Spleen (tissue), 13 donors: ENCODE measurements at places on chromosomes 11 and 22. TPM values are rescaled to one million over a fixed set of nuclear protein-coding genes. Genes with fewer than 3 reads are reported as not detected.
A peak's percentile ranks its signal among the peaks of the same experiment; 100 is the strongest.

- no peak overlapping the region for H3K4me3 ChIP-seq
- DNase-seq, result peak; percentile 46
- no peaks in the 10 kb centered on the region for H3K27me3 ChIP-seq
Measured at GRCh38 chr22:27654546-27655445, 146.8 kb downstream of the MN1 start.

DNA sequence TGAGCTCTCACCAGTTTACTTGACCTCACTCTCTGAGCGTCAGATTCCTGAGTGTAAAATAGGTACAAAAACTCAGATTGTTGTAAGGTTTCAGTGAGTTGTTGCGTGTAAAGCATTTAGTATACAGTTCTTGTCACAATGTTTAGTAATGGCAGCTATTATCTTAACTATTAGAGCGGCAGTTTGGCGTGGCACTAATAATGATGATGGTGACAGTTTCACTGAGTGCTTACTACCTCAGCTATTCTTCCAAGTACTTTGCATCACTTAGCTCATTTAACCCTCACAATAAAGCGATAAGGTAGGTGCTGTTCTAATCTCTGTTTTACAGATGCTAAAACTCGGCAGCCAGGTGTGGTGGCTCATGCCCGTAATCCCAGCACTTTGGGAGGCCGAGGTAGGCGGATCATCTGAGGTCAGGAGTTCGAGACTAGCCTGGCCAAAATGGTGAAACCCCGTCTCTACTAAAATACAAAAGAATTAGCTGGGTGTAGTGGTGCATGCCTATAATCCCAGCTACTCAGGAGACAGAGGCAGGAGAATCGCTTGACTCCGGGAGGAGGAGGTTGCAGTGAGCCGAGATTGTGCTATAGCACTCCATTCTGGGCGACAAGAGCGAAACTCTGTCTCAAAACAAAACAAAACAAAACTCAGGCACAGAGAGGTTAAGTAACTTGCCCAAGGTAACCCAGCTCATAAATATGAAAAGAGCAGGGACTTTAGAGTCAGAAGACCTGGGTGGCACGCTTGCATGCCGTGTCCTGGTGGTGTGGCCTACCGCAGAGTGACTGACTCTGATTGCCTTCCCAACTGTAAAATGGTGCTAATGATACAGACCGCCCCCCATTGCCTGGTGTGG, 76.2 kb downstream of the PTPRJ start:
- no peak for DNase-seq
- peaks cover 58% of the 10 kb centered on the region for H3K4me1 ChIP-seq
- H3K27ac ChIP-seq, result peak overlapping the region; percentile 82
- H3K4me3 ChIP-seq, result no peak overlapping the region
- no peaks in the 10 kb centered on the region for H3K36me3 ChIP-seq

DNA sequence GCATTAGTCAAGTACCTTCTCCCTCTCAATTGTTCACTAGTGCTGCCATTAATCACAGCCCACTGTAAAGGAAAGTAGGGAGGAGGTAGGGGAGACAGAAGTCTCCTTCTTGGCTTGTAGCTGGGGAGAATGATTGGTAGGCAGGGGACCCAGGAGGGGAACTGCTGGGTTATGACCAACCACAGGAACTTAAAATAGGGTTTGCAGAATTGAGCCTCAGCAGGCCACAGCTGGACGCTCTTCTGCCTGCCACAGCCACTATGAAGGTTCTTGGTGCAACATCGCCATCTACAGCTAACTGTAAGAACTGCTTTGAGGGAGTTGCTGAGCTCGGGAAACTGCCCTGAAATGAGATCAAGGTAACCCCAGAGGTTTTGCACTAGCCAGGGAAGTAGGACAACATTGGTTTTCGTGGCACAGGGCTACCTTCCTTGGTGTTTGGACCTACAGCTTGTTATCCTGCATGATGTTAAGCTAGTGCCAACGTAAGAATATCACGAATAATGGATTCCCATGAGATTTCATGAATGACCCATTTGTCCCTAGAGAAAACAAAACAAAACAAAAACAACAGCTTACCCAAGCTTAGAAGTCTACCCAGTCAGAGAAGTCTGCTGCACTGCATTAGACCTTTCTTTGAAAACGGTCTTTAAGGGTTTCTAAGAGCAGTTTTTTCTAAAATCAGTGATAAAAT, 787.1 kb upstream of the API5 start:
- H3K4me3 ChIP-seq, result no peak overlapping the region
- H3K4me1 ChIP-seq, result no peaks in the 10 kb centered on the region
- H3K36me3 ChIP-seq, result no peaks in the 10 kb centered on the region
- H3K27ac ChIP-seq, result no peak overlapping the region

DNA sequence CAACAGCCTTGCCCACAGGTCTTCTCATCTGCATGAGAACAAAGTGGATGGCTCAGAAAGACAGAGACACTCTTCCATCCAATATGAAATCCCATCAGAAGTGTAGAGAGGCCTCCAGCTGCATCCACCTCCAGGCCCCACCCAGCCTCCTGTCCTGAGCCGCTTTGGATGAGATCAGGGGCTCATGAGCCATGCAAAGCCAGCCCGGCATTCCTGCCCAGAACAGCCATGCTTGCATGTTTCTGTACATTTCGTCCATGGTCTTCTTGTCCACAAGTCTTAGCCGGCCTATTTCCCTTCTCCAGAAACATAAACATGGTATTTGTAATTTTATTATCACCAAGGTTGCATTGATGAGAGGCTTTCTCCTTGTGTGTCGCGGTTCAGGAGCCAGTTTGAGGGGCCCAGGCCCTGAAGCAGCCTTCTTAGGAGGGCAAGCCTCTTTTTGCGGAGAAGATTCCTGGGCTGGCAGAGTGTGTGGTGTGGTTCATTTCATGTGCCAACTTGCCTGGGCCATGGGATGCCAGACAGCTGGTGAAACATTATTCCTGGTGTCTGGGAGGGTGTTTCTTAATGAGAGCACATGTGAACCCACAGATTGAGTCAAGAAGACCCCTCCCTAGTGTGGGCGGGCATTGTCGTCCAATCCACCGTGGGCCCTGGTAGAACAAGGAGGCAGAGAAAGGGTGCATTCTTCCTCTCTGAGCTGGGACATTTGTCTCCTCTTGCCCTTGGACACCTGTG, 928.9 kb downstream of the TBC1D22A start:
- no peak overlapping the region for H3K27ac ChIP-seq
- no peak overlapping the region for H3K4me3 ChIP-seq
- DNase-seq, result no peak
- H3K36me3 ChIP-seq, result no peaks in the 10 kb centered on the region
- no peaks in the 10 kb centered on the region for H3K4me1 ChIP-seq

DNA sequence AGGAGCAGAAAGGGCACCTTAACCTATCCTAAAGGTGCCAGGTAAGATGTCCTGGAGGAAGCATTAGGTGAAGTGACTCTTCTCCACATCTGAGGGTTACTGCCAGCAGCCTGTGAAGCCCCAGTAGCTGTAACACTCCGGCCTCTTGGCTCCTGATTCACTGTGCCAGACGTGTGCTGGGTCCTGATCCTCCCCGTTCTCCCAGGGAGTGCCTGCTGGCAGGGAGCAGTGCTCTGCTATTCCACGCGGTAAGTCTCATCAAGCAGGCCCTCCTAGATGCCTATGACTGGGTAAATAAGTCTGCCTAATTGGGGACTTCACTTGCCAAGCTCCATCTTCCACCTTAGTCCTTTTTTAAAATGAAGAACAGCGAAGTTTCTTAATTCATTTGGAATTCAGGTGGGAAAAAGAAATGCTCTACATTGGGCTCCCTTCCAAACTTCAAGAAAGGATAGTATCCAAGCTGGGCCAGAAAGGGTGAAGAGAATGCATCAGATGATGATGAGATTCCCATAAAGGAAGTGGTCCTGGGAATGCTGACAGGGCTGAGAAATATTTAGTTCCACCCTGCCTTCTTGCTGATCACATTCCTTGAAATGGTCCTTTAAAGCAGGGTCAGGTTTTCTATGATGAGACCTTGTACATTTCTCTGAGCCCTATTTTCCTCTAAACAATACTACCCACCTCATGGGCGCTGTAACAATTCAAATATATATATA, 188.0 kb downstream of the MAML2 start:
- no peaks in the 10 kb centered on the region for H3K27me3 ChIP-seq
- H3K4me1 ChIP-seq, result peaks cover 27% of the 10 kb centered on the region
- H3K4me3 ChIP-seq, result no peak overlapping the region
- H3K36me3 ChIP-seq, result no peaks in the 10 kb centered on the region

Gene IL18
- 47.8 TPM for polyA plus RNA-seq

Gene C11orf87
- polyA plus RNA-seq, result not detected

DNA sequence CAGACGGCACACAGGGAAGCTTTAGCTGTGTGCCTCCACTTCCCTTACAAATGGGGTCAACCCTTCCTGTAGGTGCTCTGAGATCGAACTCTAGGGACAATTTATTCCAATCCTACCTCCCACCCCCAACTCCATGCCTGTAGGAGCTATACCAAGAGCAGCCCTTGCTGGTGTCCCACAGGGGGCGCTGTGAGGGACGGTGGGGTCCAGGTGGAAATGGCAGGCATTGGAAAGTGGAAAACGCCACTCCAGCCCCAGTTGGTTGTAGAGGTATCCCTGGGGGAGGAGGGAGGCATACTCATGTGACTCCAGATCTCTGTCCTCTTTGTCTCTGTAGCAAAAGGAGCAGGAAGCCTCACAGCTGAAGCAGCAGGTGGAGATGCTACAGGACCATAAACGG, 161.3 kb downstream of the MYO18B start:
- no peak overlapping the region for H3K4me3 ChIP-seq
- no peaks in the 10 kb centered on the region for H3K36me3 ChIP-seq
- no peak for DNase-seq
- H3K27me3 ChIP-seq, result peaks cover 10% of the 10 kb centered on the region

Gene SAAL1
- 17.5 TPM for polyA plus RNA-seq

Gene OR8I2
- polyA plus RNA-seq, result not detected

Gene SF1
- polyA plus RNA-seq, result 121 TPM

Gene MMP8
- polyA plus RNA-seq, result 10.2 TPM

Gene EIF3F
- polyA plus RNA-seq, result 343 TPM

- DNase-seq, result no peak
- H3K4me3 ChIP-seq, result no peak overlapping the region
- H3K4me1 ChIP-seq, result no peaks in the 10 kb centered on the region
- H3K36me3 ChIP-seq, result peaks cover 95% of the 10 kb centered on the region
- H3K27ac ChIP-seq, result no peak overlapping the region
Measured at GRCh38 chr11:74822170-74822569, 73.5 kb downstream of the RNF169 start.

GRCh38 chr11:38315151-38315550, 1717.1 kb upstream of the RAG2 start:
- H3K27ac ChIP-seq, result no peak overlapping the region
- DNase-seq, result no peak
- H3K27me3 ChIP-seq, result no peaks in the 10 kb centered on the region
- H3K36me3 ChIP-seq, result no peaks in the 10 kb centered on the region

Gene OR4X2
- polyA plus RNA-seq, result not detected

GRCh38 chr22:26265281-26265680, 96.0 kb downstream of the SEZ6L start:
- H3K4me3 ChIP-seq, result no peak overlapping the region
- no peaks in the 10 kb centered on the region for H3K4me1 ChIP-seq
- no peaks in the 10 kb centered on the region for H3K27me3 ChIP-seq
- no peak for DNase-seq

- H3K27me3 ChIP-seq, result no peaks in the 10 kb centered on the region
- H3K36me3 ChIP-seq, result peaks cover 87% of the 10 kb centered on the region
- no peak for DNase-seq
- H3K4me3 ChIP-seq, result no peak overlapping the region
- H3K27ac ChIP-seq, result no peak overlapping the region
Measured at GRCh38 chr11:119179983-119180382, 5.3 kb upstream of the NHERF4 start.

Gene CLCF1
- polyA plus RNA-seq, result 6.0 TPM

GRCh38 chr11:8222820-8223512, 40.7 kb downstream of the LMO1 start:
- DNase-seq, result peak; percentile 59
- H3K27me3 ChIP-seq, result no peaks in the 10 kb centered on the region
- no peaks in the 10 kb centered on the region for H3K36me3 ChIP-seq
- peaks cover 7% of the 10 kb centered on the region for H3K4me1 ChIP-seq
- no peak overlapping the region for H3K27ac ChIP-seq

- peak overlapping the region; percentile 97 for H3K27ac ChIP-seq
- peaks cover 42% of the 10 kb centered on the region for H3K4me1 ChIP-seq
- peak overlapping the region; percentile 85 for H3K4me3 ChIP-seq
- H3K36me3 ChIP-seq, result peaks cover 16% of the 10 kb centered on the region
Measured at GRCh38 chr22:41833369-41834004, 582 bp downstream of the SREBF2 start.

- H3K27me3 ChIP-seq, result no peaks in the 10 kb centered on the region
- no peak overlapping the region for H3K27ac ChIP-seq
- H3K4me3 ChIP-seq, result no peak overlapping the region
- DNase-seq, result peak; percentile 78
Measured at GRCh38 chr22:24420072-24420976, 7.1 kb upstream of the ADORA2A start.

Gene BTG4
- not detected for polyA plus RNA-seq

Gene RTN4R
- polyA plus RNA-seq, result 1.5 TPM

Gene TMPRSS5
- polyA plus RNA-seq, result 1.7 TPM

DNA sequence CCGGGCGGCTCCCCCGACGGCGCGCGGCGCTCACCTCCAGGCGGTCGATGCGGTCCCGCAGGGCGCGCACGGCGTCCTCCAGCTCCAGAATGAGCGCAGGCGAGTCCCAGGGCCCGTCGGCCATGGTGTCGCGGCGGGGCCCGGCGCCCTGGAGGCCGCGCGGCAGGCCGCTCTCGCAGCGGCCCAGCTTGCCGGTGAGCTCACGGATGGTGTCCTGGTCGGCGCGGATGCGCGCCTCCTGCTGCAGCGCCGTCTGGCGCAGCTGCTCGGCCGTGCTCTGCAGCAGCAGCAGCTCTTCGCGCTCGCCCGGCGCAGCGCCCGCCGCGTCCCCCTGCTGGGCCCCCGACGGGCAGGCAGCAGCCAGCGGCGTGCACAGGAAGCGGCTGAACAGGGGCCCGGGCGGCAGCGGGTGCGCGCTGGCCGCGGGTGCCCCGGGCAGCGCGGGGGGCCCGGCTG, 599 bp downstream of the NPTXR start:
- peak overlapping the region; percentile 69 for H3K27ac ChIP-seq
- peak overlapping the region; percentile 42 for H3K4me3 ChIP-seq
- H3K4me1 ChIP-seq, result peaks cover 18% of the 10 kb centered on the region
- H3K36me3 ChIP-seq, result no peaks in the 10 kb centered on the region
- no peaks in the 10 kb centered on the region for H3K27me3 ChIP-seq

Gene GSTT4
- polyA plus RNA-seq, result not detected
